Pancreas (tissue), 10 donors: ENCODE measurements at places on chromosomes 12 and 14. TPM values are rescaled to one million over a fixed set of nuclear protein-coding genes. Genes with fewer than 3 reads are reported as not detected.

Gene CCDC60
- total RNA-seq = not detected

- no peak for DNase-seq
Observed at GRCh38 chr14:56094076-56094475, 24.1 kb upstream of the PELI2 start.

DNA sequence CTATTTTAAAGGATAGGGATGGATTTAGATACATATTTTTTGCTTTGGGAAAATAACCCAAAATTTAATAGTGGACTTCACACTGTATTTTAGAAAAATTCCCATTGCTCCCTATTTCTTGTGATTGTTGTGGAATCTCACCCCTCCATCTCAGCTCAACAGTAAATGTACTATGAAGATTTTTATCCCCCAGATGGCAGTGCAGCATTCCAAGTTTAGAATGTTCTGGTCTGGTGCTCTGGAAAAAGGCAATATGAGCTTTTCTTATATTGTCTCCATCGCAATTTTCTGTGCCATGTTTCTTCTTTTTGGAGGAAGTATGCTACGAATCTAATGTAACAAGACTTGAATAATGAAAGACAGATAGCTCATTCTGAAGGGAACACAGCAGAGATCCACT is 471.7 kb upstream of the SYT1 start:
- DNase-seq = no peak

- DNase-seq = no peak
Observed at GRCh38 chr14:71362920-71363584, 455.8 kb downstream of the PCNX1 start.

Gene RPL10L
- not detected for total RNA-seq

DNA sequence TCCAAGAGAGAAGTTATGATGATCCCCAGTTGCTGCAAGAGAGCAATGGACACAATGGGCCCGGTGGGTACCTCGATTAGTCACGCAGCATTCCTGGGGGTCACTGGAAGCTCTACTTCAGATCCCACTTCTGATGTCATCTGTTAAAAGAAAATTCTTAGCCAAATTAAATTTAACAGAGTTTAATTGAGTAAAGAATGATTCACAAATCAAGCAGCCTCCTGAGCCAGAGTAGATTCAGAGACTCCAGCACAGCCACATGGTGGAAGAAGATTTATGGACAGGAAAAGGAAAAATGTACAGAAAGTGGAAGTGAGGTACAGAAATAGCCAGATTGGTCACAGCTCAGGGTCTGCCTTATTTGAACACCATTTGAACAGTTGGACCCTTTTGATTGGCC is 107.5 kb downstream of the SPTSSA start:
- no peak for DNase-seq

Gene POP5
- 15.4 TPM for total RNA-seq
